ENCODE measurements at places on chromosomes 12 and 14. TPM values are rescaled to one million over a fixed set of nuclear protein-coding genes. Genes with fewer than 3 reads are reported as not detected.
A peak's percentile ranks its signal among the peaks of the same experiment; 100 is the strongest.

DNA sequence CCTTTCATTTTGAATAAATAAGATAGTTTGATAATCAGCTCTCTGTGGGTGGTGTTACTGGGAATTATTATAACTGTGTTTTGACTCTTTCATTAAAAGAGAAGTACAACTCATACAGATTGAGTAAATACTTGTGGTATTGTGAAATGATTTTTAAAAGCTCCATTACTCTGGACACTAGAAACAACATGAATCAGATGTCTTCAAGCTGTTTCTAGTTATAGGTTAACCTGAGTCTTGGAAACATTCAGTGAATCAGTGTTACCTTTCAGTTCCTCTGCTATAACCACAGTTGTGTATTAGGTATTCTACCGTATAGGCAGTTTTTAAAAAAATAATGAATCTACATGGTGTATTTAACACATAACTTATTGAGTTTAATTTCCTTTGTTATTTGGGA, 128.4 kb upstream of the SSTR1 start:
- H3K4me3 ChIP-seq: no peak overlapping the region
- H3K27me3 ChIP-seq: no peaks in the 10 kb centered on the region
- no peak for DNase-seq

SLCO1B1 gene
- not detected for total RNA-seq

ASIC1 gene
- 13.5 TPM for total RNA-seq

DNA sequence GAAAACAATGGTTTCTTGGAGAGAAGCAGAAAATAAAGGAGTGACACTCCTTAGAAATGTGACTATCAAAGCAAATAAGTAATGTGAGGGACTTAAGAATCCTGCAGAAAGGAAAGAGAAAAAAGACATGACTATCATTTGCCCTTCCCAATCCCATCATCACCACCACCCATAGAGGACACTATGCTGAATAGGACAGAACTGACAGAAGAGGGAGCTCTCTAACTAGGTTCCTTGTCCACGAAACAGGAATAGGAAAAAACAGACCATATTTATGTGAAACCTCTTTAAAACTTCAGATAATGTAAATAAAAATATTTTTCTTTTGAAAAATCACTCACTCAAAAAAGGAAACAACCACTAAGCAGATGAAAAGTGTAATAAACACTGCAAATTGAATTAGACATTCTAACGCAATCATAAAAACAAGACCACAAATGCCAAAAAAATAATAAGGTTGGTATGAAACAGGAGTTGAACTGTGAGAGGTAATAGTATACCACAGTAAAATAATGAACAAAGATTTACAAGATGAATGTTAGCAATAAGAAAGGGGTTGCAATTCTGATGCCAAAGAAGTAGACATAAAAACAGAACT, 24.1 kb downstream of the KLRD1 start:
- no peaks in the 10 kb centered on the region for H3K36me3 ChIP-seq
- peak overlapping the region; percentile 39 for H3K27ac ChIP-seq
- DNase-seq: peak; percentile 32
- no peak overlapping the region for H3K4me3 ChIP-seq
- no peaks in the 10 kb centered on the region for H3K4me1 ChIP-seq

- DNase-seq: no peak
- H3K4me3 ChIP-seq: no peak overlapping the region
- no peak overlapping the region for H3K27ac ChIP-seq
- no peaks in the 10 kb centered on the region for H3K36me3 ChIP-seq
These were observed 827.9 kb downstream of the FLRT2 start for GRCh38 chr14:86357876-86358275.

GRCh38 chr12:92927436-92928281, 1.4 kb downstream of the EEA1 start:
- peak overlapping the region; percentile 64 for H3K4me3 ChIP-seq
- H3K4me1 ChIP-seq: peaks cover 22% of the 10 kb centered on the region
- peak overlapping the region; percentile 67 for H3K27ac ChIP-seq

SLC10A1 gene
- total RNA-seq: not detected

- no peak for DNase-seq
- H3K36me3 ChIP-seq: no peaks in the 10 kb centered on the region
- peaks cover 9% of the 10 kb centered on the region for H3K4me1 ChIP-seq
These were observed 38.3 kb downstream of the ATF7IP start for GRCh38 chr12:14403711-14404196.

DNA sequence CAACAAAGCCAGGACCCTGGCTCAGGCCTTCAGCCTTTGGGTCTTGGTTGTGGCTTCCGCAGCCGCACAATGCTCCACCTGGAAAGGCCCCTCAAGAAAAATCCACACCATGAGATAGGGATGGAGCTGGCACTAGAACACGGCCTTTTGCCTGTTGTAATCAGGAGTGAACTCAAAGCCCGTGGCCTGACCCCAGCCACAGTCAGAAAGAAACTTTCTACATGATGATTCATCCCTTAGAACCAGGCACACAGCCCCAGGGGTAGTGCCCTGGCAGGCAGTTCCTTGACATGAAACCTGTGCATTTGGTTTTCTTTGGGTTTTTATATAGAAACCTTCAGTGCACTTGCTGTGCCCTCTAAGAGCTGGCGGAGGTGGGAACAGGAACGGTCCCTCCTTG, 5.1 kb downstream of the CLMN start:
- peaks cover 31% of the 10 kb centered on the region for H3K4me1 ChIP-seq
- H3K27me3 ChIP-seq: no peaks in the 10 kb centered on the region
- H3K4me3 ChIP-seq: no peak overlapping the region
- peak overlapping the region; percentile 54 for H3K27ac ChIP-seq
- DNase-seq: no peak
- no peaks in the 10 kb centered on the region for H3K36me3 ChIP-seq

CKAP4 gene
- total RNA-seq: 95.9 TPM

GRCh38 chr14:80434574-80435321, 223.4 kb upstream of the DIO2 start:
- no peaks in the 10 kb centered on the region for H3K4me1 ChIP-seq
- H3K4me3 ChIP-seq: no peak overlapping the region
- DNase-seq: no peak

DNA sequence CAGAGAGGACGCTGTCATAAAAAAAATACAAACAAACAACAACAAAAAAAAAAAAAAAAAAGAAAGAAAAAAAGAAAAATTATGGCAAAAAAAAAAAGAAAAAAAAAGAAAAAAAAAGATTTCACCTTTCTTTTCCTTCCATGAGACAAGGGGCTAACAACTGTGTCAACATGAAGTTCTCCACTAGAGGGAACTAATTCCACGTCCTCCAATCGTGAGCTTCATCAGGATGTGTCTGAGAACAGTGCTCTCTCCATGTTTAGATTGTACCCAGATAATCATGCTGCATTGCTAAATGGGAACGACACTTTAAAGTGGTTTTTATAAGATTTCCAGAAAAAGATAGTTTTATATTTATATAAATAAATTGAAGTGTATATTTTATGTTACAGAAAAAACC, 96.2 kb upstream of the PTPRB start:
- H3K27me3 ChIP-seq: no peaks in the 10 kb centered on the region
- H3K4me3 ChIP-seq: no peak overlapping the region
- DNase-seq: peak; percentile 45

PACS2 gene
- total RNA-seq: 55.2 TPM

GPR137C gene
- total RNA-seq: 2.7 TPM

EPYC gene
- not detected for total RNA-seq

PLCZ1 gene
- total RNA-seq: not detected

MOK gene
- total RNA-seq: 9.8 TPM

Measured in Panc1 (cell line).